ENCODE measurements at places on chromosomes 5 and 9. TPM values are rescaled to one million over a fixed set of nuclear protein-coding genes. Genes with fewer than 3 reads are reported as not detected.

The HNRNPA0 gene
- total RNA-seq = 13.1 TPM

DNA sequence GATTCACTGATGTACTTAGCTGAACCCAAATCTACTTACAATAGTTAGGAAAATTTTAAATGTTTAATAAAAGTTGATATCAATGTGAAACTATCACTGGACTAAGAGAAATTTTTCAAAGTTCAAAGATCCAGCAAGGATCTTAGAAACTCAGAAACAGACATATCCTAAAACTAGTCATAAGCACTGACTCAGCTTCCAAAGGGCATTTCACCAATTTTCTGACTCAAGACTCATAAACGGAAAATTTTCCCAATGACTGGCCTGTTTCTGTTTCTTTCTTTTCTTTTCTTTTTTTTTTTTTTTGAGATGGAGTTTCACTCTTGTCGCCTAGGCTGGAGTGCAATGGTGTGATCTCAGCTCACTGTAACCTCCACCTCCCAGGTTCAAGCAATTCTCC is 66.6 kb downstream of the CDC14B start:
- DNase-seq = no peak

The PAEP gene
- not detected for total RNA-seq

GRCh38 chr5:149389552-149390495 is 10.7 kb upstream of the IL17B start:
- DNase-seq = no peak

DNA sequence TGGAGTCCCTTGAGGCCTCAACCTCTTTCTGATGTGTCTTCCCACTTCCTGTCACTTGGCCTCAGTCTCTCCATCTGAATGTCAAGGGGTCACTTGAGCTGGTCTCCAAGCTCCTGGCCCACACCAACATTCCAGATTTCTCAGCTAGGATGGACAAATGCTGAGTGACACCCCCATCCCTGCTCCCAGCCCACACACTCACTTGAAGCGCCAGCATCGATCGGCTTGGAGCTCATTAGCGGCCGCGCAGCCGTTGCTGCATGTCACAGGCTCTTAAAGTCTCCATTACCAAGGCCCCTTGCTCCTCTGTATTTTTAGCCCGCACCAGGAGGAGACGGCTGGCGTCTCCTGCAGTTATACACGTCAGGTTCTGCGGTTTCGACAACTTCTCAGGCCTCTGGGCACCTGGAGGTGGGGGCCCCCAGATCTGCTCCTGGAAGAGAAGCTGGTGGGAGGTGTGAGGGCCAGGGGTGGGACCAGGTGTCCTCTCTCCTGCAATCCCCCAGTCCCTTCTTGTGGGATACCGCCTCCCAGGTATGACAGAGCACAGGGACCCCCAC is 33.4 kb upstream of the ARAP3 start:
- no peak for DNase-seq

GRCh38 chr5:652773-653350 is 40.3 kb downstream of the TPPP start:
- DNase-seq = no peak
